ENCODE measurements at places on chromosomes 3 and 15. TPM values are rescaled to one million over a fixed set of nuclear protein-coding genes. Genes with fewer than 3 reads are reported as not detected.

The CYP1A1 gene
- total RNA-seq, result 2.0 TPM

The OXSM gene
- 13.2 TPM for total RNA-seq

The SNX22 gene
- 0.55 TPM for total RNA-seq

The SLC12A1 gene
- total RNA-seq, result not detected

The C3orf20 gene
- total RNA-seq, result not detected

The GMNC gene
- total RNA-seq, result not detected

The RPP25 gene
- total RNA-seq, result 5.0 TPM

The KBTBD13 gene
- total RNA-seq, result not detected

The ANKRD63 gene
- not detected for total RNA-seq

The CDHR4 gene
- not detected for total RNA-seq

The ATP10A gene
- 35.8 TPM for total RNA-seq

The GCSAM gene
- total RNA-seq, result 19.9 TPM

The ACOX2 gene
- not detected for total RNA-seq

The CHRD gene
- not detected for total RNA-seq

The FOXL2 gene
- not detected for total RNA-seq

The DPPA4 gene
- not detected for total RNA-seq

The MYO1E gene
- 46.1 TPM for total RNA-seq

The TMC3 gene
- total RNA-seq, result not detected

The IL17RE gene
- 1.7 TPM for total RNA-seq

The DNAH1 gene
- 20.7 TPM for total RNA-seq

The PIF1 gene
- total RNA-seq, result 46.1 TPM

The IGSF11 gene
- not detected for total RNA-seq

The RBMS3 gene
- 0.63 TPM for total RNA-seq

The APPL1 gene
- total RNA-seq, result 33.2 TPM

The NKIRAS1 gene
- 3.0 TPM for total RNA-seq

The GOLGA8S gene
- total RNA-seq, result 0.33 TPM

The SLC24A5 gene
- not detected for total RNA-seq

The UNC13C gene
- not detected for total RNA-seq

The ALDH1A2 gene
- total RNA-seq, result 0.63 TPM

The NUSAP1 gene
- total RNA-seq, result 243 TPM

The KCNMB2 gene
- not detected for total RNA-seq

The C2CD4A gene
- total RNA-seq, result 0.40 TPM

The MYRIP gene
- not detected for total RNA-seq

The C3orf49 gene
- not detected for total RNA-seq

The ANP32A gene
- 194 TPM for total RNA-seq

The SEMA3G gene
- 0.18 TPM for total RNA-seq

The ICE2 gene
- total RNA-seq, result 56.9 TPM

The IL20RB gene
- total RNA-seq, result 1.6 TPM

The GRAMD2A gene
- not detected for total RNA-seq
